ENCODE measurements at places on chromosomes 11 and 22.

DNA sequence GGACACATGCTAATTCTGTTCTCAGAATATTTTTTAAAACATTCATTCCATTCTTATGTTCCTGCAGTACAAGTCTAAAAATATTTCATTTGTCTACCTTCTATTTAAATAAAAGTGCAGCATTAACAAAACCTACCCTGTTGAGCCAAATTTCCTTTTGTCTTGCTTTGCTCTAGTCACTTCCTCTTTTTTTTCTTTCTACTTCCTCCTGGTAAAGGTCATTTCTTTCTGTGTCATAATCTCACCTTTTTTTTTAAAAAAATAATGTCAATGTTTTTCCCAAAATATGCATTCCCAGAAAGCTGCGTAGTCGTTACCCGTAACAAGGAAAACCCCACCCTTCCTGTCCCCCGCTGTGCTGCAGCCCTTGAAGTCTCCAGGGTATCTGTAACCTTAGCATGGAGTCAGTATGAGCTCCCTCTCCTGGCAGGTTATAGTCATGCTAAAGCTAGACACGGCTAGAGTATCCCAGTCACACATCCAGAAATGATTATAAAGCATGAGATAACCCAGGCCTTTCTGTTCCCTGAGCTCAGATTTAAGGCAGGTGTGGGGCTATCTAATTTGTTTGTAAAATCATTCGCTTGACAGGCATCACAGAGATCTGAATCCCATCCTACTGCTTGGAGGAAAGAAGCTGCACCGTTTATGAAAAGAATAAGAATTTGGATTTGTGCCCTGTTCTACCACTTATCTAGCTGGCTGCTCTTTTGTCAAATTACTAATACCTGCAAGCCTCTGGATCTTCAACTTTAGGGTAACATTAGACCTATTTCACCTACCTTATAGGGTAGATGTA is 51.1 kb upstream of the EED start:
- DNase-seq: no peak

DNA sequence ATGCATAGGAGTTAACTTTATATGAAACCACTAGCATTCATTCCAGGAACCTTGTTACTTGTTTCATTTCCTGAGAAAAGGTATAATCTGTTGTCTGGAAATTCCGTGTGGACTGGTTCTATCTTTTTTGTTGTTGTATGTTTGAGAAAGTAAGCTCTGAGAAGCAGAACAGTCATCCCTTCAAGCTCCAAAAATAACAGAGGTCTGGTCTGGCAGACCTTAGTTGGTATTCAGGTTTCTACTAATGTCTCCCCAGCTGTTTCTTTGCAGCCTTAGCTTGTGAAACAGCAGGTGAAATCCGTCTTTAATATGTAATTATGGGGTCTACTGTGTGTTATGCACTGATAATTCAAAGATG is 2.4 kb downstream of the RNF121 start:
- DNase-seq: no peak

GRCh38 chr11:70871881-70872280 is 380.5 kb downstream of the SHANK2 start:
- DNase-seq: no peak

- no peak for DNase-seq
Observed at GRCh38 chr22:27720860-27721259, 80.7 kb downstream of the MN1 start.

DNA sequence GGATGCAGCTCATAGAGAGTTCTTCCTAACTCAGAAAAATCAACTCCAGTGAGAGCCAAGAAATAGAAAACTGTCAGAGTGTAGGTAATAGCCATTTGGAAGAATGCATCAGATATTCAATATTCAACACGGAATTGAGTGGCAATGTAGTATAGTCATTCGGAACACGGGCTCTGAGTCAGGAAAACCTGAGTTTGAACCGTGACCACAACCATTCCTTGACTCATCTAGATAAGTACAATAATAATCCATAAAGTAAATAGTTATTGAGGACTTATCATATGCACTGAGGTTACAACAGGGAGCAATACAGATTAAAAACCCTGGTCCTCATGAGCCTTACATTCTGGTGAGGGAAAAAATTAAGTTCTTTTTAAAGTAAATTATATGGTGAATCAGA is 62.6 kb upstream of the PHF21A start:
- peak; percentile 57 for DNase-seq

- DNase-seq: no peak
Observed at GRCh38 chr11:70067036-70067435, 11.1 kb upstream of the ANO1 start.

DNA sequence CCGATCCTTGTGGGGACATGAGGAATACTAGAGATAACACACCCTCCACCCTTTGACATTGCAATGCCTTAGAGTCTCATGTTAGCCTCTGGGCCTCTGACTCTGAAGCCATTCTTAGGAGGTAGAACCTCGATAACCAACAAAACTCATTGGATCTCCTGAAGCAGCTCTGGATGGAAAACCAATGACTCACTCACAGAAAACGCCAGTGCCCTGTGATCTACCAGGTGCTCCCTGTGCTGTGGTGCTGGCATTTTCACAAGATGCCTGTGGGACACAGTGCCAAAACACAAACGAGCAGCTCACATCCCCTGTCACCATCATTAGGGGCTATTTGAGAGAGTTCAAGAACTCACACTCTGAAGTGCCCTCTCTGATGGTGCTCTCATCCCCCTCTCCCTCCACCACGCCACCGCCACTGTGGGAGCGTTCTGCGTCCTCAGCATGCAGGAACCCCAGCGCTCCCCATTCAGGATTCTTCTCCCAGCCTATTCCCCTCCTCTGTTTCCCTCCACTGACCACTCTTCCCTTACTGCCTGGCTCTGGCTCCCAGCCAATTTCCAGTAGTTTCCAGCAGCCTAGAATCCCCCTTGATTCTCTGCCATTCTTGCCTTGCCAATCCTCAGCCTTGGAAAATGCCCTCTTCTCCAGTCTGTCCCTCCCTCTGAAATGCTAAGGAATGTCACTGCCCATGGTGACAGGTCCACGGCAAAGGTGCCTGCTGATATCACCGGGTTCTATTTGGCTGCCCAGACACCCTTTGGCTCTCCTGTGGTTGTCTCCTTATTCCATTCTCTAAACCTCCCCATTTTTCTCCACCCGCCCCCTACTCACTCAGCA is 4.7 kb upstream of the POLD4 start:
- DNase-seq: no peak

- DNase-seq: no peak
Observed at GRCh38 chr11:80948781-80949180, 1508.0 kb upstream of the TENM4 start.

DNA sequence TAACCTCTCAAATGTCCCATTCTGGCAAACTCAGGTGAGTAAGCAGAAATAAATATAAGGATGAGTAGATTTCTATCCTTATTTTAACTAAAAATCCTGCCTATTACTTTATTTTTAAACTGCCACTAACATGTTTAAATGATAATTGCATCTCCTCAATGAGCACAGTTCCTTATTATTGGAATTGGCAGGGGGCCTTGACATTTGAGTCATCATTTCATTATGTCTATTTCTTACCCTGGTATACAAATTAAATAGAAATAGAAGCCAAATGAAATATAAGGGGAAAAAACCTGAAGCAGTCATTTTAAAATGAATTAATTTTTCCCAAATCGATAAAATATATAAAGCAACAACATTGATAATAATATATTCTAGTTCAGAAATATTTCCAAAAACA is 81.2 kb downstream of the GUCY1A2 start:
- no peak for DNase-seq
